Smooth muscle cell of the coronary artery (primary cell): ENCODE measurements at places on chromosomes 13 and 19. TPM values are rescaled to one million over a fixed set of nuclear protein-coding genes. Genes with fewer than 3 reads are reported as not detected.

The DMWD gene
- 14.3 and 21.6 TPM in 2 replicates for total RNA-seq

The RNF225 gene
- 0.15 TPM in 1 of 2 replicates, not detected in the other for total RNA-seq

The ADAMTS10 gene
- total RNA-seq: 13.3 and 20.1 TPM in 2 replicates

The ATP7B gene
- total RNA-seq: 2.8 and 4.2 TPM in 2 replicates

The RNF113B gene
- total RNA-seq: not detected in 2 replicates

The IGFLR1 gene
- 0.60 and 2.1 TPM in 2 replicates for total RNA-seq

The UBE2L5 gene
- 0.08 TPM in 1 of 2 replicates, not detected in the other for total RNA-seq

The SIX5 gene
- 4.1 and 6.2 TPM in 2 replicates for total RNA-seq

The PLK5 gene
- total RNA-seq: not detected in 2 replicates

The CRLF1 gene
- 13.8 and 14.7 TPM in 2 replicates for total RNA-seq

The ZNF320 gene
- 9.0 and 12.6 TPM in 2 replicates for total RNA-seq

The LAIR2 gene
- not detected in 2 replicates for total RNA-seq

The NKPD1 gene
- 0.08 and 0.23 TPM in 2 replicates for total RNA-seq

The NLRP11 gene
- total RNA-seq: not detected in 2 replicates

The MZT1 gene
- 2.6 and 10.4 TPM in 2 replicates for total RNA-seq

The APC2 gene
- total RNA-seq: under 0.01 and 0.08 TPM in 2 replicates

The SIPA1L3 gene
- total RNA-seq: 7.3 and 8.9 TPM in 2 replicates

The DKKL1 gene
- total RNA-seq: 0.23 TPM in 1 of 2 replicates, not detected in the other

The FGF22 gene
- total RNA-seq: not detected in 2 replicates

The SPINT2 gene
- total RNA-seq: 0.70 and 21.2 TPM in 2 replicates

The WDR88 gene
- not detected in 2 replicates for total RNA-seq

The GSX1 gene
- total RNA-seq: not detected in 2 replicates
